ENCODE measurements at places on chromosomes 6 and 20.
A peak's percentile ranks its signal among the peaks of the same experiment; 100 is the strongest.

DNA sequence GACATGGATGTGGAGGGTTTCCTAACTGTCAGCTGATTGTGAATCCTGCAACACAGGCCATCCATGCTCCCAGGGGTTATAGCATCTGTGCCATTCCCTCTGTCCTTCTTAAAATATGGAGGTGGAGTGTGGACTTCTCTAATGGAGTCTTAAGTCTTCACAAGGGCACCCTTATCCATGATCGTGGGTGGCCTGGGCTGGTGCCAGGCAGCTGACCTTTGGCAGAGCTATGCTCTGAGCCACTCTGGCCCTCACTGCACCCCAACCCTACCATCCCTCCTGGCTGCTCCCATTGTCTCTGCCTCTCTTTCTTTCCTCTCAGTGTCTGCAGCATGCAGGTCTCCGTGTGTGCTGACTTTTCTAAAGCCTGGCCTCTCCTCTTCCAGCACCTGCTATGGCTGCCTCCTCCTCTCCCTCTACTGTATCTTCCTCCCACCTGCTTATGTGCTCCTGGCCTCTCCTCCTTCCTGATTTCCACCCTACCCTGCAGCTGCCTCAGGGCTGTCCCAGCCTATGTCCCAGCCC, 11.2 kb upstream of the PCMTD2 start:
- no peak for DNase-seq

- no peak for DNase-seq
These were observed 20.4 kb downstream of the VNN1 start for GRCh38 chr6:132693478-132693877.

DNA sequence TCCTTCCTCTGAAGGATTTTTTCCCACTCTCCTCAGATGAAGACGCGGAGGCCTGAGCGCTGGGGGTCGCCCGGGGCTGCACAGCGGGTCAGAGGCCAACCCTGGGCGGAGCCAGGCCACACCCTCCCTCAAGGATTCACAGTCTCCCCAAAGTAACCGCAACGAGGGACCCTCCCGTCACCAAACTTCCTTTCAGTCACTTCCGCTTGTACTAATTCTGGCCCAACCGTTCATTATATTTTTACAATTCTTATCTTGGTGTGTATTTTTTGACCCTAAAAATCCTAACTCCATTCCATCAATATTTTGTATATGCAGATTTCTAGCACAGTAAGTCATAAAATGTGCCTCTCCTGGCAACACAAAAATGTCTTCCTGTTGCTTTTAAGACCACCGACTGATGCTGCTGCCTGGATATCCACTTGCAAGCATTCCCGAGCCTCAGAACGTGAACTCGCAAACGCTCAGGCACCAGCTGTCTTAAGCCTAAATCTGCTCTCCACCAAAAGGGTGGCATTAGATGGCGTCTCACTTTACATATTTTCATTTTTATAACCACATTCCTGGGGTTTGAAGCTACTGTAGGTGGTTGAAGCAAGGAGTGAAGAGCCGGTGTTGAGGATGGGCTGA, 128.0 kb downstream of the DLL1 start:
- no peak for DNase-seq

- no peak for DNase-seq
These were observed 136.5 kb downstream of the DOK5 start for GRCh38 chr20:54611708-54612412.

DNA sequence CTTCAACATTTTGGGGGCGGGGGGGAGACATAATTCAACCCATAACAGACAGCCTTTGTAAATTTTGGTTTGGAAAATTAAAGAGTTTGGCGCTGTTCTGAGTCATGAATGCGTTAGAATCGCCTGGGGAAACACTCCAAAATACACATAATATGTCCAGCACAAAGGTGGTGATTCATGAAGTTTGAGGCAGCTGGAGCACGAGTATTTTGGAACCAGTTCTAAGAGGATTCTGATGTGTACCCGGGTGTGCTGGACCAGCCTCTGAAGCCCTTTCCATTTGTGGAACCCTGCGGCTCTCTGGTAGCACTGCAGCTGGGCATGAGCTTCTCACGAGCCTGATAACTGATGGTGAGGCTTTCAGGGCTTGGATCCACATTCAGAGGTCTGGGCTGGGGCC, 4.7 kb downstream of the GMPR start:
- no peak for DNase-seq

DNA sequence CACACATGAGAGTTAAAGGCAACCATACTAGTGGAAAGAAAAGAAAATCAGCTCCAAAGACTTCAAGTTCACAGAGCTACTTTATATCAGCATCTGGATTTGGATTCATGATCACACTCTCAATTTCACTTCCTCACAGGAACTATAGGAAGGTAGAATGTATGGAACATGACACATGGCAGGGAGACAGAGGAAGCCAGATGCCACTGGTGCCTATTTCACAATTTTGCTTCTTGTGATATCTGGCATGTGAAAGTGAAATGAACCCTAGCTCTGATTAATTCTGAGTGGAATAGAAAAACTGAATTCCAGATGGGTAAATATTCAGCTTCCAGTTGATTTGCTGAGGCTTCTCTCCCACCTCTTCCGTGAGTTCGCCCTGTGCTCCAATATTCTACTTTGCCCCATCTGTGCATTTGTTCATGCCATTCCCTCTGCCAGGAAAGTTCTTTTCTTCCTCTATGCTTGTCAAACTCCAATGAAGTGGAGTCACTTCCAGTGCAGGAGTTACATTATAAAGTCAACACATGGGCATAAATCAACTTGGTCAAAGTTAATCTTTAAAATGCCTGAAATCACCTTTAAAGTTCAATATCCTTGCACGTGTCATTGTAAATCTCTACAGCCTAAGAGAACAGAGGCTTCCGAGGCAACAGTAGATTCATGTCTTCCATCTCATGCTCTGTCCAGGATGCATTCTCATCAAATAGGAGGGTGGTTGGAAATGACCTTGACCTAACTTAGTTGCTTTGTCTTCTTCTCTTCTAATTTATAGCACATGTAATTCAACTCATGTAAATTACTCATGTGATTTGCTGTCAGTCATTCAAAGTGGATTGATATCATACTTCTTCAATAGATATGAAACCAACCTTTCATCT, 275.3 kb downstream of the HIVEP2 start:
- DNase-seq = no peak

- no peak for DNase-seq
These were observed 81.7 kb upstream of the FRMD1 start for GRCh38 chr6:168160506-168161370.

- DNase-seq = no peak
These were observed 15.2 kb downstream of the DNMT3B start for GRCh38 chr20:32777177-32777956.

DNA sequence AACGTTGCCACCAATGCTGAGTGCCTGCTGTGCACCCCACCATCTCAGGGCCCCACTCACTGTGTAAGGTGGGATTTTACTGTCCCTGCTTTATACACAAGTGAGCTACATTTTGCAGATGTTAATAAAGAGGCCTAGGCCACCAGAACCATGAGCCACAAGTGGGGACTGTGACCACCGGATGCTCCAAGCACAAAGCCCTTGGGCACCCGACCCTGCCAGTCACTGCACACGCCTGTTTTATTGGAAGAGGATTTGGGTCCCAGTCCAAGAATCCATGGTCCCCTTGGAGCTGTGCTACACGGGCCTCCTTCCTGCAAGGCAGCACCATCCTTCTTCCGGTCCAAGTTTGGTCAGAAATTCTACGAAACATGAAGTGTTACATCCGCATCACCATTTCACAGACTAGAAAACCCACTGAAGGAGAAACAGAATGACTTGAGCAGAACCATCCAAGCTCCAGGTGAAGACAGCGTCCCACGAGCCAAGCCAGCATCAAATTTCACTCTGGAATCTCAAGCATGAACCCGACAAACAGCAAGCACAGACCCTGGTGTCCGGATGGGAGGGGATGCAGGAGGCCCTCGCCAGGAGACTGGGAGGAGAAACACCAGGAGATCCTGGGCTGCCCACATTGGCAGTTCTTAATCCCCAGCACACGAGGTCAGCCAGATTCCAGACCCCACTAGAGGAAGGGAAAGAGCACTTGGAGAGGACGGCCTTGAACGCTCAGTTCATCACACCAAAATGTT, 226.9 kb downstream of the DLL1 start:
- DNase-seq = no peak

DNA sequence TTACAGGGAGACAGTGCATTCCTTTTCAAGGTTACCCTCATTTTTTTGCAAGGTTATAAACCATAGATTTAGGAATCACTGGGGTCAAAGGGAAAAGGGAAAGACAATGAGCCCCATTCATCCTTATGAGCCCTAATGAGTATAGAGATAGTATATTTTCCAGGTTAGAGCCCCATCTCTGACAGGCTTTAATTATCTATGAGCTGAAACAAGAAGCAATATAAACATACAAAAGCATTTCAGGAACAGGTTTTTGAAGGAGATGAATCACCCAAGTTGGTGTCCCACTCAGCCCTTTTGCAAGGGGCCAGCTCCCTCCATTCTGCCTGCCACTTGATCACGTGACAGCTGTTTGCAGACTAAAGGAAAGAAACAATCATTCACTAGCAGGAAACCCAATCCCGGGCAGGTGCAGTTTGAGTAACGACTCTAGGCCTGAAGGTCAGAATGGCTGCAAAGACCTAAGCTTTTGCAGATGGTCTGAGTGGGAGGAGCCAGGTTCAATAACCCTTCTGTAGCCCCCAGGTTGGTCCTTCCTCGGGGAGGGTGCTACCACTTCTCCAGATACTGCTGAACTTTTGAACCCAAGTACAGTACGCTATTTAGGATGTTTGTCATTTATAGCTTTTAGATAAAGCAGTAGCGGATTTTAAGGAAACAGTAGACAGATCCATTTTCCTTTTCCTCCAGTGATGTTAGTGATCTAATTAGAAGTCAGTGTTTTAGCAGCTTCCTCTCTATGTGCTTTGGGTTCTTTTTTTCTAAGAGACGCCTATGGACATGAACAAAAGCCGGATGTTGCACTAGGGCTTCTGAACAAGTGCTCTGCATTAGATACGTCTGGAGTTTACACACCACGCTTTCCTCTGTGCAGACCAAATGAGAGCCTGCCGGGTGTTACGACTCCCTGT, 253.2 kb downstream of the SOX4 start:
- DNase-seq = peak; percentile 12

GRCh38 chr6:79031821-79032590, 46.0 kb downstream of the PHIP start:
- no peak for DNase-seq

DNA sequence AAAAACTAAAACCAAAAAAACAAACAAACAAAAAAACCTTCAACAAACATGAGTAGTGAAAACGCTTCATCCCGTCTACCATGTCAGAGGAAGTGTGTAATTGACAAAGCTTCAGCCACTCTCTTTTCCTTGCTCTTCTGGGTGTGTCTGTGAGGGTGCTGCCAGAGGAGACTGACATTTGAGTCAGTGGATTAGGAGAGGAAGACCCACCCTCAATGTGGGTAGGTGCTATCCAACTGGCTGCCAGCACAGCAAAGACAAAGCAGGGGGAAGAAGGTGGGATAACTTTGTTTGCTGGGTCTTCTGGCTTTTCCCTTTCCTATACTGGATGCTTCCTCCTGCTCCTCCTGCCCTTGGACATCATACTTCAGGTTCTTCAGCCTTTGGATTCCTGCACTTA, 145.6 kb downstream of the TASP1 start:
- no peak for DNase-seq

DNA sequence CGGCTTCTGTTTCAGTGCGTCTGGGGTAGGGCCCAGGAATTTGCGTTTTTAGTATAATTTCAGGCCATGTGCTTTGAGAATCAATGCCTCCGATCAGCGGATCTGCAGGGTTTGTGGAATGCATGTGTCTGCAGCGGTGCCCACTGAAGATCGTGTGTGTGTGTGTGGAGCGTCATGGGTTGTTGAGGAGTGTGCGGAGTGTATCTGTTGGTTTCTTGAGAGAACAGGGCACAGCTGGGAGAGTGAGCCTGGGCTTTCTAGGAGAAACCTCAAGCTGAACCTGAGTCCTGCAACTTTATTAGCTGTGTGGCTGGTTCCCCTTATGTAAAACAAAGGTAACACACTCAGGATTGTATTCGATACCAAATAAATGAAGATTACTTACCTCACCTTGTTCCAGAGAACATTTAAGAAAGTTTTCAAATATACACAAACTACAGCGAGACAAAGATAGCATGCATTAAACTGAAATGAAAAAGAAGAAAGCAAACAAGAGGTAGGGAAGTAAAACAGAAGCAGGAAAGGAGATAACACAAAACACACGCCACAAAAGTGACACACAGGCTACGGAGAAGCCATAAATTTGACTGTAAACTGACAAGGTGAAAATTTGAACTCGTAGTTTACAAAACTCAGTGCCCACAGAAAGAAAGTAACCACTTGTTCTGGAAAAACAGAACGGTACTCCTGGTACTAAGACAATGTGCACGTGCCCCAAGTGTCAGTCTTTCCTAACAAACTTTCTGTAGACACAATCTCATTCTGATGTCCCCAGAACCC, 28.8 kb downstream of the PDE10A start:
- DNase-seq = no peak

- no peak for DNase-seq
These were observed 149.4 kb upstream of the B3GAT2 start for GRCh38 chr6:71106276-71106675.

GRCh38 chr6:169162752-169163407, 90.8 kb downstream of the THBS2 start:
- DNase-seq = no peak

DNA sequence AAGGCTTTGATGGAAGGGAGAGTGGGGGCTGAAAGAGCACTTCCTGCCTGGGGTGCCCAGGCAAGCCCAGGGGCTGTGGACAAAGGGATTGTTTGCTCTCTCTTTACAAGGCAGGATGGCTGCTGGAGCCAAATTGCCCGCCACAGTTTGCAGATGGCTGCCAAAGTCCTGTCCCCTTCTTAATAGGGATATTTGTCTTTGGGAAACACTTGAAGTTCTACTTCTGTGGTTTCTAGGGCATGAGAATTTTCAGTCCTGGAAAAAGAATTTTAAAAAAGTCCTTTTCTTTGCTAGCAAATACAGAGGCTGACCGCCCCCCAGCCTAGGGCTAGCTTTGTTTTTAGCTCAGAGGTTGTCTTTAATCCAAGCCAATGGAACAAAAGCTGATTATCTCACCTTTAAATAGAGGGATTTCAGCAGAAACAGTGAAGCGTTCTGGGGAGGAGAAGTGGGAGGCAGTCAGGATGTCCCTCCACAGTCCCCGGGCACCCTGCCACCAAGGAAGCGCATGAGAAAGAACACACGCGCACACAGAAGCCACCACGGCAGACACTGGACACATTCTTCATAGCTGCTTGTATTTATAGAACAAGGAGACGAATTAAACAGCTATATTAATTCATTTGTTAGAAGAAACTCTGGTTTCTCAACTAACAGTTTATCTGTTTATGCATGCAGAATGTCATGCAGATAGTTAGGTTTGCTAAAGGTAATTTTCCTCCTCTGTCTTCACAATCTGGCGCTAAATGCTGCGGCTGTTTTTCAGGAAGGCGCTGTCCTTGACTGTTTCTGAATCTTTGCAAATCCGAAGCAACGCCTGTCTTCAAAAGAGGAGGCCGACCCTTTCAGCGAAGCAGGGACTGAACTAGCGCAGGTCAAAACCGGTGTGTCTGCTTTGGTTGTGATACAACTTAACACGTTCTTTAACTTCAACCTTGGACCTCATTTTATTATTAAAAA, 736.9 kb downstream of the QKI start:
- DNase-seq = no peak

- DNase-seq = no peak
These were observed 2.8 kb upstream of the MYO6 start for GRCh38 chr6:75746221-75746620.

GRCh38 chr6:154448448-154449096, 61.9 kb downstream of the CNKSR3 start:
- no peak for DNase-seq

- DNase-seq = no peak
These were observed 166.4 kb upstream of the ZNF217 start for GRCh38 chr20:53760025-53760441.

Data from activated naive CD8-positive, alpha-beta T cell treated with anti-CD3 and anti-CD28 coated beads for 36 hours (primary cell).